ENCODE measurements at places on chromosomes 6 and 20.

DNA sequence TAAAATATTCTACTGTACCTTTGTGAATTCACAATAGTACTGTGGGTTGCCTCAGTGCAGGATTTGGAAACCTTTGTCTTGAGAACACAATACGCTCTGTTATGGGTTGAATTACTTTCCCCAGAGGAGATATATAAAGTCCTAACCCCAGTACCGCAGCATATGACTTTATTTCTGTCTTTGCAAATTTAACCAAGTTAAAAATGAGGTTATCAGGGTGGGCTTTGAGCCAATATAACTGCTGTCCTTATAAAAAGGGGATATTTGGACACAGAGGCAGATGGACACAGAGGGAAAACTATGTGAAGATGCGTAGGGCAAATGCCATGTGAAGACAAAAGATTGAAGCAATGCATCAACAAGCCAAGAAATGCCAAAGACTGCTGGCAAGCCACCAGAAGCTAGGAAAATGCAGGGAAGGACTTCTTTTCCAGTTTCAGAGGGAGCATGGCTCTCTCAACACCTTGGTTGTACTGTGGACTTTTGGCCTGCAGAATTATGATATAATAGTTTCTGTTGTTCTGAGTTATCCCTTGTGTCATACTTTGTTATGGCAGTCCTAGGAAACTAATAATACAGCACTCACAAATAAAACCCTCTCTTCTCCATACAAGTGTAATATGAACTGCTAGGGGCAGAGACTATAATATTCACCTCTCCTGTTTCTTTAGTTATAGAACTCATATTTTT, 292.6 kb upstream of the SPTLC3 start:
- DNase-seq: no peak

DNA sequence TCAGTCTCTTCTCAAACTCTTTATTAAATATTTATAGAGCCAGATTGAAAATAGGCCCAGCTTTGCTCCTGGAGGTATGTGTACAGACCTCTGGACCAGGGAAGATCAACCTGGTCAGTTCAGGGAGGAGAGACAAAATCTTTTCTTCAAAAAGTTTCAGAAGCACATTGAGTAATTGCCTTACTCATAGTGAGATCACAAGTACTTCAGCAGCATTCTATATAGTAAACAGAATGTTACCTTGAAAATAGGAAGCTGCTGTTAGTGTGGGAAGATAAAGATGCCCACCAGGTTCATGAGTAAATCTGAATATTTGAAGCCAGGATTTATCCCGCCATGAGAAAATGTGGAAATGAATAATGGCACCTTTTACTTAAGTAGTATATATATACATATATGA, 665.9 kb upstream of the CITED2 start:
- DNase-seq: no peak

DNA sequence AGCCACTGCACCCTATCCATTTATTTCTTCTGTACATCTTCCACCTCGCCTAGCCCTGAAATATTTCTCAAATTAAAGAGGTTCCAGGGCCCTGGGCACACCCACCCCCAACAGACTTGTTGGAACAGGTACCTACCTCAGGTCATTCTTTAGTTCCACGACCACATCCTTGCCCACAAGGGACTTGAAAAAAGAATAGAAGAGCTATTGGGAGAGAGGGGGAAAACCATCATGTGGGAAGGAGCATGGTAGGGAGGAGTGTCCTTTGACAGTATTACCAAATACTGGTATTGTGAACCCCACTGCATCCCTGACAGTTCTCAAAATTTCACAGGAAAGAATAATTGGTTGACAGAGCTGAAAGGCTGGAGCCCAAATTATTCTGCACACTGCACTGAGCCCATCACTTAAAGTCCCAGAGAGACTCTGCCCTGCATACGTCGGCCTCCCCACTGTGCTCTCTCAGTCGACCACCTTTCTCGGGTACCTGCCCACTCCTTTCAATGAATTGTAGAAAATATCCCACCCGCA, 762 bp downstream of the LSM2 start:
- no peak for DNase-seq

GRCh38 chr6:16041327-16041726, 87.6 kb upstream of the MYLIP start:
- DNase-seq: no peak

GRCh38 chr20:3680701-3681351, 984 bp downstream of the ADAM33 start:
- DNase-seq: no peak

- no peak for DNase-seq
Measured at GRCh38 chr6:44190715-44191114, 26.0 kb upstream of the MYMX start.

- DNase-seq: no peak
Measured at GRCh38 chr20:63651942-63652191, 1.4 kb downstream of the STMN3 start.

DNA sequence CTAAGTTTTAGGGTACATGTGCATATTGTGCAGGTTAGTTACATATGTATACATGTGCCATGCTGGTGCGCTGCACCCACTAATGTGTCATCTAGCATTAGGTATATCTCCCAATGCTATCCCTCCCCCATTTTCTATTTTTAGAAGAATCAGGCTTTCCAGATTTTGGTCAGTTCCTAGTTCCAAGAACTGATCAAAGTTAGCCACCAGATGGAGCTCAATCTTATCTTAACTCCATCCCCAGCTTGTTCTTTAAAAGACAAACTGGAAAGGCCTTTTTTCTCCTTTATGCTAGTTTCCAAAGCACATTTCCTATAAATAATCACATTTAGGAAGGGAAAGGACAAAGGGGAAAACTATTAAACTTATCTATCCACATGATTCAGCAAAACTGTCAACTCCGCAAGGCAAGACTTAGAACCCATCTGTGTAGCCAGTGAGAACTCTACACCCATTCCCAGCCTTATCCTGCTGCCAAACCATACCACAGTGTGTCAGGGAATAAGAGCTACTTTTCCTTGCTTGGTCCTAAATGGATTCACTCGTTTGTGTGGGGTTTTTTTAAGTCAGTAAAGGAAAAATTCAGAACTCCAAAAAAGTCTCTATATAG, 22.8 kb upstream of the KHDC1 start:
- DNase-seq: no peak

DNA sequence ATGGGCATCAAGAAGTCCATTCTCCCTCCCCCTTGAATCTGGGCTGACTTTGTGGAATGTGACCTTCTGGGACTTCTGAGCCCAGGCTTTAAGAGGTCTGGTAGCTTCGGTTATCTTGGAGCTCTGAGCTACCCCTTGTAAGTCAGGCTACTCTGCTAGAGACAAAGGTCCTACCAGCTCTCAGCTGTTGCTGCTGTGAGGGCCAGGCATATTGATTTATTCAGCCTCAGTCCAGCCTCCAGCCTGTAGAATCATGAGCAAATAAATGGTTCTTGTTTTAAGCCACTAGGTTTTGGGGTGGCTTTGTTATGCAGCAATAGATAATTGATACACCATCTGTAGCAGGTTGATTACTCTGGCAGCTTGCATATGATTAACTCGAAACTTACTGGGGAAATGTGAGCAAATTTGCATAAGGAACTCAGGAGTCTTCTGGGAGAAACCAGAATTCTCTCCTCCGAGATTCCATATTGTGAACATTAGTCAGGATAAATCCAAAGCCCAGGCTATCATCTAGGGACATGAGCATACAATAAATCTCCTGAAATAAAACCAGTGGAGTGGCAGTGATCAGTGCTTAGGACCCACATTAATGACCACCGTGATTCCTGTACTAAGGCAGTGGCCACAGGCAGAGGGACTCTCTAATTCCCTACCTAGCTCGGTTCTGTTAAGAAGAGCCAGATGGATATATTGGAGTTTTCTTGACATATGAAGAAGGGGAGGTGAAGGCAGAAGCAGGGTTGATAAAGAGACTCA, 336.1 kb downstream of the CDC5L start:
- no peak for DNase-seq

DNA sequence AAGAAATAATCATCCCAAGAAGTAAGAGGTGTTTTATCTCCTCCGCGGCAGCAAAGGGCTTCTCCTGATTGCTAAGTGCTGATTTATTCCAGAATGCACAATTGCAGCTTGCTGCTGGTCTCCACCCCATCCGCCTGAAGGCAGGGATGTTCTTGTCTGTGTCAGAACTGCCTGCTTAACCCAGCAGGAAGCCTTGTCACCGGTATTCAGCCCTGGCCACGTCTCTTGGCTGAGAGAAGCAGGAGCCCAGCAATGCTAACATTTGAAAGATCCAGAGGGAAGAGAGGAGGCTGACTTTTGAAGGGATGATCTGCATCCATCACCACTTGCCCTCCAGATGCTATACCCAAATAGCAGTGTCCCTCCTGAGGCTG, 4.2 kb downstream of the SCML4 start:
- DNase-seq: no peak

DNA sequence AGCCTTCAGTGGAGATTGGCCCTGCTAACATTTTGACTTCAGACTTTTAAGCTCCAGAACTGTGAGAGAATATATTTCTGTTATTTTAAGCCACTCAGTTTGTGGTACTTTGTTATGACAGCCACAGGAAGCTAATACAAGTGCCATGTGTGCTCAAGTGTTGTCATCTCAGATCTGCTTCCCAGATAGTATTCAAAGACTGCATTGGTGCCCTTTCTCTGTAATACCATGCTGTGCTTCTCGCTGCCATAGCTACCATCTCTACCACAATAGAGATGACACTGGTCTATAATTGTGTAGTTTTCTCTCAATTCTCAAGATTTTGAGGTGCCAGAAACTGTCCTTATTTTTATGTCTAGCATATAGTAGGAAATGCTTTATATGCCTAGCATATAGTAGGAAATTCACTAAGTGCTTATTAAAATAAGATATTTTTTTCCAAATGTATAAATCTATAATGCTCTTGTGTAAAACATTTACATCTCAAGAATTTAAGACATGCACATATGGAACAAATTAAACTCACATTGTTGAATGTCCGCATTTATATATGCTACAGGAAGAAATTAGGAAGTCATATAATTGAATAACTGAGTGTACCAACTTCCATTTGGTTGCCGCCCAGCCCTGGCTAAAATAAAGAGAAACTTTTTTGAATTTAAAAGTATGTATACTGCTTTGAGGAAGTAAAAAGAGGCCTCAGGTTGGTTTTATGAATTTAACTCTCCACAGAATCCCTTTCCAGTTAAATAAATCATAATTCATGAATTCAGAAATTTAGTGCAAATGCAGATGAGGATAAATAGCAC, 77.6 kb downstream of the TPBG start:
- no peak for DNase-seq

DNA sequence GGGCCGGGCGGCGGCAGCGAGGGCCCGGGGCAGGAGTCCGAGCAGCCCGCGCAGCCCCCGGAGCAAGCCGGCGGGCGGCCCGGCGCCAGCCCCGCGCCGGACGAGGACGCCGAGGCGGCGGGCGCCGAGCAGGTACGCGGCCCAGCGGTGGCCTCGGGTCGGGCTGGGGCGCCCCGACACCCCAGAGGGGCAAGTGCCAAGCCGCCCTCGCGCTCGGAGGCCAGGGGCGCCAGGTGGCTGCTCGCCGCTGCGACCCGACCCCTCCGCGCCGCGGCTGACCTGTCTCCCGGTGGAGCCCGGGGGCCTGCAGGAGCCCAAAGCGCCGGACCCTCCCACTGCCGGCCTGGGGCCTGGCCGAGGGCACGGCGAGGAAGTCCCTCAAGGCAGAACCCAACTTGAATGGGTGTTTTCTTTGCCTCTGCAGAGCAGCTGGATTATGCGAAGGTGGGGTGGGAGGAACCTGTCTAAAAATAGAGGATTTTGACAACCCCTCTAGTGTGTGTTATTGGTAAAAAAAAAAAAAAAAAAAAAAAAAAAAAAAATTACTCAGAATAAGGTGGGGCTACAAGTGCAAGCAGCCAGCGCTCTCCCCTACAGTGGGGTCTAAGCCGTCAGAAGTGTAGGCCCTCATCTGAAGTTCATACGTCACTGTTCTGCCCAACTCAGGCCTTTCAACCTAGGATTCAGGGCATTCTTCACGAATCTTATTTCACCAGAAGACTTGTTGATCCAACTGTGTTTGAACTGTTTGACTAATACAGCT, 609 bp downstream of the OGFRL1 start:
- peak; percentile 43 for DNase-seq

- no peak for DNase-seq
Measured at GRCh38 chr6:89081129-89081422, 525 bp downstream of the PNRC1 start.

All from testis (tissue), 5 donors.